ENCODE measurements at places on chromosomes 12 and 14. TPM values are rescaled to one million over a fixed set of nuclear protein-coding genes. Genes with fewer than 3 reads are reported as not detected.
A peak's percentile ranks its signal among the peaks of the same experiment; 100 is the strongest.

- no peak for DNase-seq
Measured at GRCh38 chr12:114396869-114397719, 8.8 kb downstream of the TBX5 start.

DNA sequence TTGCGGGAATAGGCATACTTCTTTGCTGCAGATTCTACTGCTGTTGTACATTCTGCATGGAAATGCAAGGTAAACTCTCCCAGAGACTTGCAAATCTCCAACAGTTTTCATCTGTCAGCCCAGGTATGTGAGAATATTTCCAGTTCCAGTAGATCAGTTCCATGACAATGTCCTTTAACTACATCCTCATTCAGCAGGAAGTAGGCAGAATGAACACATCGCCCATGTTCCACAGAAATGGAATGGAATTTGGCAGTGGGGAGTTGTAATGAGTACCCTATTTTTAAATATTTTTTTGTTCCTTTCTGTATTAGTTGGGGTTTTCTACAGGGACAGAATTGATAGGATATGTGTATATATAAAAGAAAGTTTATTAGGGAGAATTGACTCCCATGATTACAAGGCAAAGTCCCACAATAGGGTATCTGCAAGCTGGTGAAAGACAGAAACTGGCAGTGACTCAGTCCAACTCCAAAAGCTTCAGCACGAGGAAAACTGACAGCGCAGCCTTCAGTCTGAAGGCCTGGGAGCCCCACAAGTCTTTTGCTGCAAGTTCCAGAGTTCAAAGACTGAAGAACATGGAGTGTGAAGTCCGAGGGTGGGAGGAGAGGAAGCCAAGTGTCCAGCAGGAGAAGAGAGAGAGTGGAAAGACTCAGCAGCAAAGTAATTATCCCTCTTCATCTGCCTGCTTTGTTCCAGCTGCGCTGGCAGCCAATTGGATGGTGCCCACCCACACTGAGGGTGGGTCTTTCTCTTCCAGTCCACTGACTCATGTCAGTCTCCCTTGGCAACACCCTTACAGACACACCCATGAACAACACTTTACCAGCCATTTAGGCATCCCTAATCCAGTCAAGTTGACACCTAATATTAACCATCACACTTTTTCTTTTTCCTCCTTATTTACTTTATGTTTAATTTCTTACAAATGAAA lies 110.4 kb upstream of the SCAF11 start:
- no peak for DNase-seq

DNA sequence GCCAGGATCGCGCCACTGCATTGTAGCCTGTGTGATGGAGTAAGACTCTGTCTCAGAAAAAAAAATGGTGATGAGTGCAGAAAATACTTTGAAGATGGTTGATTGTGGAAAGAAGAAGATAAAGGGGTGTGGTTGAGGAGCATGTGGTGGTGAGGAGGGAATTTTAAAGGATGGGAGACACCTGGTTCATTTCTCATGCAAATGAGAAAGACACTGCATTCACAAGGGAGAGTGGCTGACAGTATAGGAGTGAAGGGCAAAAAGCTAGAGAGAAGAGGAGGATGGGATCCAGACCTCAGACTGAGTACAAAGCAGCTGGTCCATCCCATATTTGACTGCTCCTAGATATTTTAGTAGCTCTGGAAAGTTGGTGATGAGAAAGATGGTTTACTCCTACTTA lies 206.0 kb downstream of the SNAPC1 start:
- no peak for DNase-seq

DNA sequence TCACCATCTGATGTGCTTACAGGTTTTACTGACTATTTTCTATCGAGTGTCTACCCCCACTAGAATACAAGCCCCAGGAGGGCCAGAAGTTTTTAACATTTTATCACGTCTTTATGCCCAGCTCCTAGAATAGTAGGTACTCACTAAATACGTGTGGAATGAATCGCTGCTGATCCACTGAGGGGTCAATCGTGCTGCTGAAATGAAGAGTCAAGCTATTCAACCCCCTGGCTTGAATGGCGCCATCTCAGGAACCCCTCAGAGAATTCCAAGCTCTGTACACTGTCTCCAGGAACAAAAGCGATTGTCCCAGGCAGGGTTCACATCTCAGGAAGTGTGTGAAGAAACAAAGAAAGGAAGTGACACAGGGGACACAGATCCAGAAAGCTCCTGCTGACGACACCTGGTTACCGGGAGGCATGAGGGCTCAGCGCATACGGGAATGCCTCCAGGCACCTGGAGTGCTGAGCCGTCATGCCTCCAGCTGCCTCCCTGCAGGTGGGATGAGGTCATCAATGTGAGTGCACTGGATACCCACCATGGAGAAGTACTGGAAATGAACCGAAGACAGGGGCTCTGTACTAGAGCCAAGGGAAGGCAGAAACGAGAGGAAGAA lies 45.6 kb downstream of the PITPNM2 start:
- no peak for DNase-seq

Gene ZCCHC8
- total RNA-seq = 49.7 TPM

DNA sequence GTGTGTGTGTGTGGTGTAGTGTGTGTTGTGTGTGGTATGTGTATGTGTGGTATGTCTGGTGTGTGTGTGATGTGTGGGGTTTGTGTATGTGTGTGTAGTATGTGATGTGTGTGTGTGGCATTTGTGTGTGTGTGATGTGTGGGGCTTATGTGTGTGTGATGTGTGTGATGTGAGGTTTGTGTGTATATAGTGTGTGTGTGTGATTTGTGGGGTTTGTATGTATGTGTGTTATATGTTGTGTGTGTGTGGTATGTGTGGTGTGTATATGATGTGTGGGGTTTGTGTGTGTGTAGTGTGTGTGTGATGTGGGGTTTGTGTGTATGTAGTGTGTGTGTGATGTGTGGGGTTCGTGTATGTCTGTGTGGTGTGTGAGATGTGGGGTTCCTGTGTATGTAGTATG lies 9.4 kb downstream of the GALNT16 start:
- no peak for DNase-seq

- DNase-seq = peak; percentile 60
Measured at GRCh38 chr12:131280426-131280825, 326.7 kb downstream of the ADGRD1 start.

GRCh38 chr12:2794736-2795289 lies at the start of gene FKBP4:
Gene FKBP4 (plus strand): TSS chr12:2794970. CDS start chr12:2795140, 170 bp downstream.
- peak; percentile 95 for DNase-seq

DNA sequence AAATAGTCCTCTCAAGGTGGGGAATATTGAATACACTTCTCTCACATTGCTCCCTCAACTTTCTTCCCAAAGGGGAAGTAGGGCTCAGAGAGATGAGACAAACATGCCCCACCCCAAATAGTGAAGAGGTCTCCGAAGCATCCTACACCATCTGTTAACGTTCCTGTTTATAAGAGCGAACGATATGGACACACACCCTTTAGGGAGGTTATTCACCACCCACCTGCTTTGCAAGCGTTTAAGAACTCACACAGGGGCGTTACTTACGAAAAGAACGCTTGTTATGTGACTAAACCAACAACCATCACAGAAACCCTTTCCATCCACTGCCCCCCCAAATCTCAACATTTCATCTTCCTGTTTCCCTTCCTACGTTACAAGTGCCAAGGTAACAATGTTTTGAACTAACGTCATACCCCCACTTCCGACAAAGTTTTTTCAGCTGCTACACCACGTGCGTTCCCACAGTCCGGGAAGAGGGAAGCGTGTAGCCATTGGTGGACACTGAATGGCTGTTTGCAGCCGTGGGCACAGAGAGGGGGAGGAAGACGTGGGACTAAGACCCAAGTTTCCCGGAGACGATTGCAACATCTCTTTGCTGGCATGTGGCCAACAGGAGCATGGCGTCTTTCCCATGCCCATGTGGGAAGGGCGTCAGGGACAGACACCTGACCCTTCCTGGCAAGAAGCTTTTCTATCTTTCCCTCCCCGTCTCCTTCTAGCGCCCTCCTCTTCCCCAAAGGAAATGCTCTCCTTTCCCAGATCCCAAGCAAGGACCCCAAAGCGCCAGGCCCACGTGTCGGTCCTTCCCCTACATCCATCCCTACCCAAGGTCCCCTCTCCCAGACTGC lies 1.2 kb downstream of the YBX3 start:
- DNase-seq = peak; percentile 97

- no peak for DNase-seq
Measured at GRCh38 chr12:23954332-23954731, 4.9 kb upstream of the SOX5 start.

- DNase-seq = no peak
Measured at GRCh38 chr14:69459122-69459521, 25.4 kb upstream of the PLEKHD1 start.

- DNase-seq = no peak
Measured at GRCh38 chr14:70812124-70812818, 3.0 kb upstream of the MAP3K9 start.

- no peak for DNase-seq
Measured at GRCh38 chr12:42508913-42509460, 80.6 kb downstream of the PRICKLE1 start.

GRCh38 chr12:67540920-67541624 lies 107.5 kb upstream of the DYRK2 start:
- DNase-seq = no peak

DNA sequence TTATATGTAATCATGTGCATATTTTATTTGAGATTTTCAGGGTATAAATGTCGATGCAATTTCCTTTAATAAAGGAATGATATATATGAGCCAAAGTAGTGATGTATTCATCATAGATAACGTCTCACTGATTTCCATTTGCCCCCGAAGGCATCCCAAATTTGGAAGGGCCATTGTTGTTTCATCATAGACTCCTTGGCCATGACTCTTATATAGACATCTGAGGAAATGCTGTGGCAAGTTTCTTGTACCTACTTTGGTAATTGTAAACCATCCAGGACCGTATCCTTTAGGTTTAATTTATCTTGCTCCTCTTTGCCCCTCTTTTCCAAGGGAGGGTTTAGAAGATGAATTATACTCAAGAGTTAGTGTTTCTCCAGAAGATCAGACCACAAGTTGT lies 84.7 kb downstream of the SAMD4A start:
- DNase-seq = no peak

Gene TMEM117
- 24.2 TPM for total RNA-seq

All from suprapubic skin (tissue), 4 donors.